ENCODE measurements at places on chromosomes 13 and 19.
A peak's percentile ranks its signal among the peaks of the same experiment; 100 is the strongest.

DNA sequence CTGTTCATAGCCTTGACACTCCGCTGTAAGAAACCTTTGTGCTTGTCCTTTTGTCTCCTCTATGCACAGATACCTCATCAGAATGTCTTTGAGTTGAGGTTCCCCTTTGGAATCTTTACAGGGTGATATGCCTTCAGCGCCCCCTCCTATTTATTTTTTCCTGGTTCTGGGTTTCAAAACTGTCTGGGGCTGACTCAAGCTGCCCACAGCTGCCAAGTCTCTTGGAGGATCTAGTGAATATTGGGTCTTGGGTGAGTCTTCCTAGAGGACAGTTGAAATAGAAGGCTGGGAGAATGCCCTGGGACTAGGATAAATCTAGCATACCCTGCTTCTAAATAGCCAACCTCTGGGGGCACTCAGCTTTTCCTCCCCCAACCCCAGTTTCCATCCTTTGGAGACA is 930 bp downstream of the ZNF136 start:
- no peak for DNase-seq

- DNase-seq, result peak; percentile 34
These were observed 729.0 kb downstream of the PCDH9 start for GRCh38 chr13:66501181-66501580.

DNA sequence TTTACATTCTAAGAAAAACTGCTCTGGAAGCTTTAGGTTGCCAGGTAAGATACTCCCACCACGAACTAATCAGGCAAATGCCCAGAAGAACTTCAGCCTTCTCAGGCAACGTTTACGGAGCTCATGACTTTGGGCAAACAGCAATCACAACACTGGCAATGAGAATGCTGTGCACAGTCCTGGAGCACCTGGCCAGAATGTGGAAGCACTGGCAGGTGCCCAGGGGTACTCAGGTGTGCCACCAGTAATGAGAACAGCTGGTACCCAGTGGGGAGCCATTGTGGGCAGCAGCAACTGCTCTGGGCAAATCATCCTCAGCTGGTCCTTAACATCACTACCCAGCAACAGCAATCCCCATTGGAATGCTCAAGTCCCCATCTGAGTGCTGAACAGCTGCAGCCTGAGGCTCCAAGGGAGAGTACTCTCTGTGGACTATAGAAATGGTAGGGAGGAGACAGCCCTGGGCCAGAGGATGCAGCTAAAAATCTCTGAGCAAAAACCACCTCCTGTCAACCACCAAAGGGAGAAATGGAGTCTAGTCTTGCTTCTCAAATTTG is 210.0 kb downstream of the FOXO1 start:
- no peak for DNase-seq

GRCh38 chr13:25973085-25973484 is 78.7 kb downstream of the SHISA2 start:
- DNase-seq, result no peak

- no peak for DNase-seq
These were observed 7.3 kb downstream of the ACOD1 start for GRCh38 chr13:76955661-76956060.

DNA sequence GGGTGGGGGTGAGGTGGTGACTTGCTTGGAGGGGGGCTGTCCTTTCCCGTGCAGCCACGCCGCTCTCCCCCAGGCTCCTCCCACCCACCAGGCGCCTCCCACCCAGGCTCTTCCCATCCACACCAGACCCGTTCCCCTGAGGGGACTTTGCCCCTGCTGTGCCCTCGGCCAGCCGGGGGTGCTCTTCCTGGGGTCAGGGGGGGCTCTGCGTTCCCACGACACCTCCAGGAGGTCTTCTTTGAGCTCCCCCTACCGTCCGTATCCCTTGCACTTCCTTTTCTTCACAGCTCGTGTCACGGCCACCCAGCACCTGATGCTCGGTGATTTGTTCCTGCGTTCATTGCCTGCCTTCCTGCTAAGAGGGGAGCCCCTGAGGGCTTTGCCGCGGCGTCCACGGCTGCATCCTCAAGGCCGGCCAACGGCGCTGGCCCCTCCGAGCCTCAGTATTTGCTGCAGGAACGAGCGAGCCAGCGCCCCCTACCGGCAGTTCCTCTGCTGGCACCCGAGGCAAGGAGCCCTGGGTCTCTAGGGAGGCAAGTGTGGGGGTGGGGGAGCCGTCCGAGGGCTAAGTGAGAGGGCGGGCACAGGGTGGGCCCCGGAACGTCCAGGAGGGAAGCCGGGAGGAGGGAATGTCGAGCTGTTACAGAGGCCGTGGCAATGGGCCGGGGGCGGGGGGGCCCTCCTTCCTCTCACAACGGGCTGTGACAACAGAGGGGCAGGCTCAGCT is 11.8 kb downstream of the LRRC4B start:
- DNase-seq, result no peak

GRCh38 chr13:37636701-37637100 is 38.1 kb upstream of the POSTN start:
- DNase-seq, result no peak

GRCh38 chr19:4130744-4131438 is 7.0 kb upstream of the MAP2K2 start:
- DNase-seq, result peak; percentile 58

- no peak for DNase-seq
These were observed 922 bp downstream of the PLEKHG2 start for GRCh38 chr19:39413272-39413910.

DNA sequence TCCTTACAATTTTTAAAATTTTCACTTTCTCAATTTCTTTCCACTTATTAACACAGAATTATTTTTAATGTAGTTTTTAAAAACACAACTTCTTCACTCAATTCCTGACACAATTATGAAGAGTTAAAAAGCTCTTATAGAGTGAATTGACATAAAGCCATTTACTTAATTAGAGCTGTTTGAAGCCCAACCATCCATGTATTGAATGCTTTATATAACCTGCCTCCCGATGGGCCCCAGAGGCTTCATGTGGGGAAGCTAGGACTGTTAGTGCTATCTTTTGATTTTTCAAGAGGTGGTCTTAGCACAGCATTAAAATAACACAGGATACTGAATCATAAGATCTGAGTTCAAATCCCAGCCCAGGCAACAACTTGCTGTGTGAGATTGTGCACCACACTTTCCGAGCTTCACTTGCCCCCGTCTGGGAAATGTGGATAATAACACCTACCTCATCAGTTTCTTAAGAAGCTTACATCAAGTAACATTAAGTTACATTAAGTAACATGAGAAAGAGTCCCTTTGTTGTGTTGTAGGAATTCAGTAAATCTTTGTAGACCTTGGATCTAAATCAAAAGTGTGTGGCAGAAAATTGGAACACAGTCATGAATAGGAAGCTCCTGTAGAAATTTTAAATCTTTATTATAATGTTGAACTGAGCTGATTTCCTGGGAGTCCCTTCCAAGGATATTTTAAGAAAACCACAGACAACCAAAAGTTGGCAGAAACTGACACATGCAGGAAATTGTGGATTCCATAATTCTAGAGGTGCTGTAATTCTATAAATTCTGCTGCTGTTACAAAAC is 5.5 kb upstream of the ENOX1 start:
- DNase-seq, result no peak

DNA sequence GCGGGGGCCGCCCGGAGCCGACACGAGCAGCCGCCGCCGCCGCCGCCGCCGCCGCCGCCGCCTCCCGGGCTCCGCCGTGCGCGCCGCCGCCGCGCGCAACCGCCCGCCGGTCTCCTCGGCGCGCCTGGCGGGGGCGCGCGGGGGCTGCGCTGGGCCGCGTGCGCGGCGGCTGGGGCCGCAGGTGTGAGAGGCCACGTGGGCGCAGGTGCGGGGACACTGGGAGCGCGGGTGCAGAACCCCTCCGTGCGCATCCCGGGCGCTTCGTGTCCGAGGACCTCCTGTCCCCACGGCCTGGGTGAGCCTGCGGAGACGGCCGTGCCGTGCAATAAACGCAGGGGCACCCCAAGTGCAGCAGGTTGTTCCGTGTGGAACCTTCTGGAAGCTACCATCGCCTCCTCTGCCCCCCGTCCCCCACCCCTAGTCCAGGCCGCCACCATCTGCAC is at the start of gene LINGO3:
Gene LINGO3 (minus strand): TSS at position 41 of the 443 bp plus-strand sequence. CDS start 16,378 bp downstream, outside the sequence.
- no peak for DNase-seq

DNA sequence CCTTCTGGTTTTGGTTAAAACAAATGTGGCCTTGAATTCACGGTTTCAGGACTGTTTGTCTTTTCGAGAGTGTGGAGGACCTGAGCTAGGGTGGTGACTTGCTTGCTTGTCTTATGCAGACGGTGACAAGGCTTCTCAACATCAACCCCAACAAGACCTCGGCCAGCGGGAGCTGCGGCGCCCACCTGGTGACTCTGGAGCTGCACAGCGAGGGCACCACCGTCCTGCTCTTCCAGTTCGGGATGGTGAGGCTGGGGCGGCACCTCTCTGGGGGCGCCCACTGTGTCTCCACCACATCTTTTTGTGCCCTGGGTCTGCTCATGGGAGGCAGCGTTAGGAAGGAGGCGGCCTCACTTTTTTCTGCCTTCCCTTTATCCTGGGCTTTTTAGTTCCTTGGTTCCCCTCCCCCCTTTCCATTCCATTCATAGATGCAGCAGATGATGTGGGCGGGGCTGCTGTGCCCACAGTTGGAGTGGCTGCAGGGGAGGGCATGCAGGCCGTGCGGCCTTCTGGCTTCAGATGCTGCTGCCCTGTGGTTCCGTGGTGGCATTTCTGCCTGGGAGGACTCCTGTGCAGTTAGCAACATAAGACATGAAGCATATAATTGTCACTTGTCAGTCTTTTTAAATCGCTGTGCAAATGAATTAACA is 23.3 kb downstream of the LAMP1 start:
- no peak for DNase-seq

GRCh38 chr19:2145831-2146241 is 5.5 kb downstream of the AP3D1 start:
- DNase-seq, result no peak

- no peak for DNase-seq
These were observed 444 bp downstream of the PROSER1 start for GRCh38 chr13:39037410-39037879.

DNA sequence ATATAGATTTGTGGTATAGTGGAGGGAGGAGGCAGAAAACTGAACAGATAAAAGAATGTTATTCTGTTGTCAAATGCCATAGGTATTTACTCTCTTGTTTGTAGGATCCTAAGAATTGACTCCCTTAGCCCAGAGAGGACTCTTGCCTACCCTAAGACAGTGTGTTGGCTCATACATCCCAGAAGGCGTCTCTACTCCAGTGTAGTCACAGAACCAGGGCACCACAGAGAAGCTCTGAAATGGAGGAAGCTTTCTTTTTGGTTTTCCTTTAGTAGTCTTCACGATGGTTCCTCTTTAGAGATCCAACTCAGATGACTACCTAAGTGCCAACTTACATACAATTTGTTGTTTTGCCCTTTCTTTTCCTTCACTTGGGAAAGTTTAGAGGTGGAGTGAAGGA is 14.0 kb downstream of the GPR183 start:
- DNase-seq, result no peak

DNA sequence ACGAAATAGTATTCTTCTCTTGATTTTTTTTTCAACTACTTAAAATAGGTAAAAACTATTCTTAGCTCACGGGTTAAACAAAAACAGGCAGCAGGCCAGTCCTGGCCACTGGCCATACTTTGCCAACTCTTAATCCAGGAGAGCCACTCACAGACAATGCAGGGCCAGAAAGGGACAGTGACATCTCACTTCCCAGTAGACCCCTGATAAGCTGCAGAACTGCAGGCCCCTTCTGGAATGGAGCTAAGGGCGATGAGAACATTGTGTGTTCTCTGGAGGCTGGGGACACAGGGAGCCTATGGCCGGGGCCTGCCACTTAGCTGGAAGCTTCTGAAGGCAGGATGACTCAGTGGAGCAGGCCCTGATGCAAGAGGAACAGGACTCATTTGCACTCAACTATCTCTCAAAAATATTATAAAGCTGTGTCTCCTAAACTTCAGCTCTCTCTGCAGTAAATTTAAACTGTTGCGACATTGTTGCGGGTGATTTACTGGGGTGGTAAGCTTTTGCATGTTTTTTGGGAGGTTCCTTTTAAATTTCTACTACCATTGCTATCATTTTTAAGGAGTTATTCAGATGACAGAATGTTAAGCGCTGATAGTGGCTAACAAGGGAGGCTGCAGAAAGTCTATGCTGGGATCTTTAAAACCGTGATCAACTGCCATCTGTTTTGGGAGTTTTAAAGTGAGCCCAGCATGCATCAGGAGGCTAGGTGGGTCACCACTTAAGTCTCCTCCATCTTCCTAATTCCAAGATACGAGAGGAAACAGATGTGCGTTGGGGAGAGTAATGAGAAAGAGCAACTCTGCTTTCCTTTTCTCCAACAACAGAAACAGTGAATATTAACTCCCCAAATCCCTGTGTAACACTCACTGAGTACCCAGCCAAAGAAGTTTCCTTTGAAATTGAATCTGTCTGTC is 33.2 kb upstream of the KATNAL1 start:
- peak; percentile 56 for DNase-seq

GRCh38 chr19:31600731-31601295 is 251.6 kb upstream of the TSHZ3 start:
- DNase-seq, result no peak

GRCh38 chr19:576768-577438 is 4.5 kb downstream of the BSG start:
- no peak for DNase-seq
